ENCODE measurements at places on chromosomes 7 and 10. TPM values are rescaled to one million over a fixed set of nuclear protein-coding genes. Genes with fewer than 3 reads are reported as not detected.

DNA sequence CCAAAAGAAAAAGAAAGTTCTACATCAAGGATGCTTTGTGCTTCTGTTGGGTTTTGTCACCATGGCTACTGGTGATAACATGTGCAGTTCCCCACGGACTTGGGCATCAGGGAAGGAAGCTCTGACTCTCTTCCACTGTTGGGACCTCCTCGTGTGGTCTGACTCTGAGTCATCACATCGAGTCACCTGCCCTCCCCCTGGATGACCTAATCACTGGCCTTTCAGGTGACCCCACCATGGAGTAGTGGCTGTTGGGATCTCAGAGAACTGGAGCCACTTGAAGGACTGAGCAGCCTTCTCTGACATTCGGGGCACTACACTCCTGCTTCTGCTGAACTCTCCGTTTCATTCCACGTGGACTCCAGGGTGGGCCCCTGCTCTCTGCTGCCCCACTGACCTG lies 60.8 kb upstream of the DOCK1 start:
- H3K27me3 ChIP-seq = no peaks in the 10 kb centered on the region
- DNase-seq = no peak
- H3K27ac ChIP-seq = no peak overlapping the region

GRCh38 chr7:157875230-157876179 lies 538.7 kb downstream of the DNAJB6 start:
- H3K36me3 ChIP-seq = no peaks in the 10 kb centered on the region
- H3K4me1 ChIP-seq = peaks cover 12% of the 10 kb centered on the region
- H3K27ac ChIP-seq = peak overlapping the region; percentile 60
- H3K4me3 ChIP-seq = peak overlapping the region; percentile 73
- DNase-seq = peak; percentile 64
- no peaks in the 10 kb centered on the region for H3K27me3 ChIP-seq

GRCh38 chr10:74674927-74675326 lies 151.5 kb upstream of the KAT6B start:
- no peaks in the 10 kb centered on the region for H3K27me3 ChIP-seq
- peaks cover 3% of the 10 kb centered on the region for H3K4me1 ChIP-seq

DNA sequence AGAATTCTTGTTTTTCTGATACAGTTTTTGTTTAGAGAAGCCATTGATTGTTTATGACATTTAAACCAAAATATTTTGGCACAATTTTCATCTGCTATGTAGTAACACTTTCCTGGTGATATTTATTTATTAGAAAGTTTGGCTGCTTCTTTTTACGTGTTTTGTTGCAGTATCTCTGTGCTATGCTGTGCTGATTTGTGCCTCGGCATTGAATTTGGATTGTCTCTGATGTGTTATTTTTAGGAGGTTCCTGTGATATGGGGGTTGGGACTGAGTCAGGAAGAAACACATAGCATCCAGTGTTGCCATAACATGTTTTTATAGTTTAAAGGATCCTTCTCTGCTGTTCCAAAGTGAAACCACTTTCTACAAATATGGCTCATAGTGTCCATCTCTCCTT lies 1197.7 kb upstream of the LRRN3 start:
- no peaks in the 10 kb centered on the region for H3K4me1 ChIP-seq
- no peak for DNase-seq
- H3K36me3 ChIP-seq = no peaks in the 10 kb centered on the region
- no peak overlapping the region for H3K27ac ChIP-seq
- H3K4me3 ChIP-seq = no peak overlapping the region

Gene MYPN
- not detected for total RNA-seq

Gene LRRTM3
- total RNA-seq = not detected

Gene NXPH1
- not detected for total RNA-seq
